ENCODE measurements at places on chromosomes 1 and 21.
A peak's percentile ranks its signal among the peaks of the same experiment; 100 is the strongest.

DNA sequence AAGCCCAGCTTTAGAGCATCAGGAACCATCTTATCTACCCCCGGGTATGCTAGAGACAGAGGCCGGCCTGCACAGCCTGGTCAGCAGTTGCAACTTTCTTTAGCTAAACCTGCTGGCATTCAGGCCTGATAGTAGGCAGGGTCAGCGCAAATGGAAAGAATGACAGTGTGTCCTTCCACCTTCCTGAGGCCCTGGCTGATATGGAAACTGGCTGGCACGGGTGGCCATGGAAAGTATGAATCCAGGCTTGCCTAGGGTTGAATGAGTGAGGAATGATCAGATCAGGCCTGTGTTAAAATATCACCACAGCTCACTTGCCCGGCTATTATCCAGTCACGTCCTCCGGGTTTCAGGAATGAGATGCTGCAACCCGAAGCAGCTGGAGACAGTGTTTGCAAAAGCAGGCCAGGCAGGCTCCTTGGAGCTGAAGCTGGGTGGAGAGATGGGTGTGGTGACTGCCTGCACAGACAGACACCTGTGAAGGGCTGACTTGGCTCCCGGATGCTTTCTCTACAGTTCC is 34.7 kb downstream of the RCAN1 start:
- no peak for DNase-seq

DNA sequence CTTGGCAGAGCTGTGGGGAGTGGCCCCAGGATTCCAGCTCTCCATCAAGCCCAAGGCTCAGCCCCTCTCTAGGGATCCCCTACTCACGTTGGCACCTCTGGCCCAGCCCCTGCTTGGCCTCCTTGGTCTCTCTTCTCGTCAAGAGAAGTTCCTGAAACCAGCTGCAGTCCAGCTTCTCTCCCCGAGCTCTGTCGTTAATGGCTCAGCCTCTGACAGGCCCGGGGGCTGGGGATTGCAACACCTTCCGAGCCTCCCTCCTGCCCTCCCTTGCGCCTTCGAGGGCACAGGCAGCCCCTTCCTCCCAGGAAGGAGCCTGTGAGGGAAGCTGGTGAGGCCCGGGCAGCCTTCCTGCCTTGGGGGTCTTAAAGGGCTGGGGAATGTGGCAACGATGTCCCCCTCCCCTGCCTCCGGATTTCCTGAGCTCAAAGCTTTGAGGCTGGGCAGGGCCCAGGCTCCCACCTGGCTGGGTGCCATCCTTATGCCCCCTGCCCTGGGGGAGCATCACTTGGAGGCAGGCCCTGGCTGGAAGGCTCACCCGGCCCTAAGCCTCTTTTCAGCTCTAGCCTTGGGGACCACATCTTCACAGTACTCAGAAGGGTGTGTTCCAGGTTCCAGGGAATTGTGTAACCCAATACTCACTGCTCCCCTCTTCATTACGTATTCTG is at the start of gene CSF3R:
Gene CSF3R, minus strand, starts transcription at position 190 of the 665 bp plus-strand sequence. CDS start 3,417 bp downstream, outside the sequence.
- no peak for DNase-seq

GRCh38 chr21:17466166-17466565 is 46.7 kb upstream of the CXADR start:
- peak; percentile 38 for DNase-seq

DNA sequence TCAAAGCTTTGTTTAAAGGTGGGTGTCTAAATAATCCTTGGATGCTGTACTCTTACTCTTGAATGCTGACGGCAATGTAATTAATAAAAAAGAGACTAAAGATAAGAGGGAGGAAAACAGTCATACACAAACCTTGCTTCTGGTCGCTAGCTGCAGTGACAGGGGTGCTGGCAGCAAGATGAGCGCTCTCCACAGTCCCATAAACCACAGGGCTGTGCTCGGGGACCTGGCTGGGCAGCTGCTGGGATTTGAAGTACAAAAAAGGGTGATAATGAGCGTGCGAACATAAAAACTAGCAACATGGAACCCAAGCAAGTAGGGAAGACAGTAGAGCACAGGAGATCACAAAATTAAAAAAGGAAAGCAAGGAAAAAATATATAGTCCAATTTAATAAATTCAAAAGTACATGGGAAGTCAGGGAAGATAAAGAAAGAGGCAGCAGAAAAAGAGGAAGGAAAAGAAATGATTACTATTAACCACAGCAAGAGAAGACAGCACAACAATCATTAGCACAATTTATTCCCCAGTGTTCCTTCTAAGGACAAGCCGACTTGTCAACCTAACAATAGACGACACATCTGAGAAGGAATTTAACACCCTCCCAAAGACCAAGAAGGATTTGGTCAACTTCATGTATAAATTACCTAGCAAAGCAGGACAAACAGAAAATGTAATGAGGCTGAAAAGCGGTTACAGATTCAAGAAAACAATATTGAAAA is 162.9 kb upstream of the HP1BP3 start:
- DNase-seq, result no peak

GRCh38 chr1:3561702-3562101 is 49.6 kb downstream of the MEGF6 start:
- DNase-seq, result no peak

DNA sequence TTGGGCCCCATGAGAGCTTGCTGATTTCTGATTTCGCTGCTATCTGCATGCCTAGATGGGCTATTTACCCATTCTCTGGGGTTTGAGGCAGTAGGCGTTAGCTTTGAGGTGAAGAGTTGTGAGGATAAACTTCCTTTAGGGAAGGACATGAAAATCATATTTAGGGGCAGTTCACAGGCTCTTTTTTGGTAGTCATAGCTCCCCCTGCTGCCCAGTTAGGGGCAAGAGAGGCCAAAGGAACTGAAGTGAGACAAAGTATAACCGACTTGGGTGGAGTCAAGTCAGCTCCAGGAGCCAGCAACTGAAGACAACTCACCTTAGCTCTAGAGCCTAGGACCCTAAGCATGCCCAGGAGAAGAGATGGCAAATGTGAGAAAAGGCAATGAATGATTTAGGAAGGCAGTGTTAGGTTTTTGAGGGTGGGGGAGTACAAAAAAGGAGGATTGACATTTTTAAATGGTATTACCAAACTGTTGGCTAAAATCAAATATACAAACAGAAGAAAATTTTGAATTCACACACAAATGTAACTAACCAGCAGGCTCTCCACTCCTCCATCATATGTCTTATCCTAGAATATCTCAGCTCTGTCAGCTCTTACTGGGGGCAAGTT is 625.2 kb downstream of the LMO4 start:
- peak; percentile 38 for DNase-seq

DNA sequence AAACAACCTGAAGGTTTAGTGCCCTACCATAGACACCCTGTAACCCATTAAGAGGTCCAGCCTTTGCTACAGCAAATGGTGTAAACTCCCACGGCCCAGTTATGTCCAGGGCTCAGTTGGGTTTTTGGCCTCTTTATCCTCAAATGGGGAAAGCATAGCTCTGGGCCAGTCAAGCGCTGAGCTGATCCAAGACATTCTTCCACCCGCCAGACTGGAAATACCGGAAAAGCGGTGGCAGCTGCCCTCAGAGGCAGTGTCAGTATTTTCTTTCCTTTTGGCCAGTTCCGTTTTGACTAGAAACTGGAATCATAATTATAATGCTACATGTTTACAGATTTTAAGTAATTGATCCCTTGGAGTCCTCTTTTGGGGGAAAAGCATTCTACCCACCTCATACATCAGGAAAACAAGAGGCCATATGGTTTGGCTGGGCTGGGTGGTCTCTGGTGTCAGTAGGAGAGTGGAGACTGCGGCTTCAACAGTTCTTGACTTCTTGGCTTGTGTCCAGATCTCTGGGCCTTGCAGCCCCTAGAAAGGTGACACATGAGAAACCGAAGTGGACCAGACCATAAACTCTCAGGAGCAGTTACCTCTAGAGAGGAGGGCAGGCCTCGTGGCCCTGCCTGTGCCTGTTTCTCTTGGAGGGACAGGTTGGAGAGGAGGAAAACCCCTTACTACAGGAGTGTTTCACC is 30.2 kb upstream of the CLDN14 start:
- no peak for DNase-seq

- no peak for DNase-seq
Observed at GRCh38 chr1:21220815-21221214, 44.1 kb upstream of the EIF4G3 start.
